Foreskin melanocyte (primary cell): ENCODE measurements at places on chromosomes 12 and 14.

DNA sequence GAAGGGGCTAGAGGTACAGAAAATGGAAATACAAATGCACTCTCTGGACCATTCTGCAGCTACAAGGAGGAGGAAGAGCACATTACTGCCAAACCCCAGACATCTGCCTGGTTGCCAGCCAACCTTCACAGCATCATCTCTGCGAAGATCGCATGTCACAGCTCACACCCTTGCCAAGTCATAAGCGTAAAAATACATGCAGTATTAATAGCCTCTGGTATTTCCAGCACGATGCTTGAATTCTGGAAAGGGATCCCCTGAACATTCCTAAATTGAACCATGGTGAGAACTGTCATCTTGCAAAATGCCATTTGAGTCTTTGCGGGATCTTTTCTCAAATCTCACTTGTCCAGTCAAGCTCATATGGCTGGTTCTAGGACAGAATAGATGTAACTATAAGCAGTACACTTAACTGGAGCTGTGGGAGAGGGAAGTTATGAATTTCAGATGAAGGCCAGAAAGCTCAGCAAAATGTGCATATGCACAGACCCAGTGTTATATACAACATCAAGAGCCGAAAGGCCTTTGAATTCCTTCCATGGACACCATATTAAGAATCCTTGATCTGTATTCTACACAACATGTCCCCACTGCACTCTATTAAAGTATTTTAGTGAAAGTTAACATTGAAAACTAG is 211.6 kb downstream of the DUSP6 start:
- DNase-seq = no peak

GRCh38 chr12:89950421-89950820 is 241.8 kb upstream of the ATP2B1 start:
- DNase-seq = no peak

DNA sequence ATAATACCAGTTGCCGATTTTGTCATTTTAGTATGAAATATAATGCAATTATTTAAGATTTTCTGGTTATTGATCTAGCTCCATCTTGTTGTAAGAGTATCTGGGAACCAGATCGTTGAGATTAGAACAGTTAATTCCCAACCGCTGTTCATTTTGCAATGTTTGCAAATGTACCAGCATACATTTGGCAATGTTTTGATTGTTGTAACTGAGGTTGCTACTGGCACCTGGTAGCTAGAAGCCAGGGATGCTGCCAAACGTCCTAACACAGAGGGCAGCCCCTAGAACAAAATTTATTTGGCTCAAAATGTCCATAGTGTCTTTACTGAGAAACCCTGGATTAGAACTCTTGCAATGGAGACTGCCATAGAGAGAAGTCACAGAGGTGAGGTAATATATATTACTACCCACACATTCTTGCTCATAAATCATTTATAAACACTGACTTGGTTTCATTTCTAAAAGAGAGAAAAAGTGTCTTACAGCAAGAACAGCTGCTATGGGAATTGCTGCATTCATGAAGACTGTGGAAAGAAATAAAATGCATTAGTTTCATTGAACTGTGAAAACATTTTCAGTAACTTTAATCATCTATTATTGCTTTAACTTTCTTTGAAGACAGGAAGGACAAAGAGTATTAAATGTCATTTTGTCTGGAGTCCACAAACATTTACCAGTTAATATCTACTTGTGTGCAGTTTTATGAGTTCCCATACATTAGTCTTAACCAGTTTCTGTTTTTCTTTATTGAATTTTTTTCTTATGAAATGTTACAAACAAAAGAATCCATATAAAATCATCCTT is 46.2 kb downstream of the ABCC9 start:
- DNase-seq = no peak

DNA sequence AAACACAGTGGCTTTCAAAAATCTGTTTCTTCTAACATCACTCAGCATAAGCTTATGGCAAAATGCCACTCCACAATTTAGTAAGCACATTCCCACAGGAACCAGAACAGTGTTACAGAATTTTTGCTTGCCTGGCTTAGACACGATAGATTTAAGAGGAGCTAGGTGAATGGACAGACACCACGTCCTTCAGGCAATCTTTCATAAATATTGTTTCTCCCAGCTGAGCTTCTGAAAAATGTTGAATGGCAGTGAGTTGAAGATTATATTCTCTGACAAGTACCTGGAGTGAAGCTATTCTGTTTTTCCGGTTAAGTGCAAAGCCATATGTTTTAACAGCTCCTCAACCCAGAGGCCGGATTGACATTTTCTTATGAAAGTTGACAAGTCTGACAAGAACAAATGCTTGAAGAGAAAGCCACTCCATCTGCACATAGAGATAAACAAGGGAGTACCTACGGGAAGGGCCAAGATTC is 102.0 kb downstream of the FSCB start:
- no peak for DNase-seq

- DNase-seq = no peak
Observed at GRCh38 chr12:70774055-70774454, 136.8 kb upstream of the PTPRB start.

DNA sequence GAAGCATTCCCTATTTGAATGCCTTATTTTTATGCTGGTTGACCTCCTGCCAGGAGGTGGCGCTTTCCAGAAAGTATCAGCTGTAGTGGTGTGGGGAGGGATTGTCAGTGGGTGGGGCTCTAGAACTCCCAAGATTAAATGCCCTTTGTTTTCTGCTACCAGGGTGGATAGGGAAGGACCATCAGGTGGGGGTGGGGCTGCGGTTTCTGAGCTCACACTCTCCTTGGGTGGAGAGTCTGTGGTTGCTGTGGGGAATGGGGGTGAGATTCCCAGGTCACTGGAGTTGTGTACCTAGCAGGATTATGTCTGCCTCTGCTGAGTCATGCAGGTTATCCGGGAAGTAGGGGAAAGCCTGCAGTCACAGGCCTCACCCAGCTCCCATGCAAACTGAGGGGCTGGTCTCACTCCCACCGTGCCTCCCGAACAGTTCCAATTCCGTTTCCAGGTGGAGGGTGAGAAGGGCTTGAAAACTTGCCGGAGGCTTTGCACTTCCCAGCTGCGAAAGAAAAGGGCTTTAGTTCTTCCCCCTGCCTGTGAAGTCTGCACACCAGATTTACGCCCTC is 68.3 kb downstream of the ALG10B start:
- DNase-seq = no peak

DNA sequence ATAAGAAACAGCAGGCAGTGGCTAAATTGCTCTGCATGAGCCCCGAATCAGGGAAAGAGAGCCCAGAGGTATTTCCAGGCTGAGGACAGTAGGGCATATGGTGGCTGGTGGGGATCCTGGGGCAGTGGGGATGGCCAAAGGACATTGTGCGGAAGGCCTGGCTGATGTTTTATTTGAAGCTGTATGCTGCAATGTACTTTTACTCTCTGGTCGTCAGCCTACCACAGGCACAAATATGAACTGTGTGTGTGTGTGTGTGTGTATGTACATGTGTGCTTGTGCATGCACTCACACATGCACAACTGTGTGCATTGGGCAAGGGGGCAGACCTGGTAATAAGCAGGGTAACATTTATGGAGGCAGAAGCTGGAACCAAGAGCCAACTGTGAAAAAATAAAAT is 74.7 kb upstream of the GZMB start:
- no peak for DNase-seq

- DNase-seq = no peak
Observed at GRCh38 chr12:75184516-75184915, 25.1 kb downstream of the KCNC2 start.

- no peak for DNase-seq
Observed at GRCh38 chr12:107779077-107779831, 4.8 kb downstream of the ASCL4 start.

GRCh38 chr12:48618541-48618940 is 48.7 kb upstream of the LALBA start:
- DNase-seq = peak; percentile 45

DNA sequence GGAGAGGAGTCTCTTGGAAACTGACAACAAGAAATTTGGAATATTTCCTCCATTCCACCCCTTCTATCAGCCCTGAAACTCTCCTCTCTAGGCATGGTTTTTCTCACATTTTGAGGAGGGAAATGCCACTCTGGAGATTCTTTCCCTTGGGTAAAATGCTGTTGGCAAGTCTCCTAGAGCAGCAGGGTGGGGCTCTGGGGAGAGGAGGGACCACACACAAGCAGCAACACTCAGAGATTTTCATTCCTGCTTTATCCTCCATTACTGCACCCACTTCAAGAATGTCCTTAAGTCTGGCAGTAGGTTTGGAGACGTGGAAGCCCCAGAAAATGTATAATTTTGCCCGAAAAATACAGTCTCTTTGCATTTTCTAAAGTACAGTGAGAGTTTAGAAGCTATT is 130.8 kb upstream of the FLRT2 start:
- no peak for DNase-seq

DNA sequence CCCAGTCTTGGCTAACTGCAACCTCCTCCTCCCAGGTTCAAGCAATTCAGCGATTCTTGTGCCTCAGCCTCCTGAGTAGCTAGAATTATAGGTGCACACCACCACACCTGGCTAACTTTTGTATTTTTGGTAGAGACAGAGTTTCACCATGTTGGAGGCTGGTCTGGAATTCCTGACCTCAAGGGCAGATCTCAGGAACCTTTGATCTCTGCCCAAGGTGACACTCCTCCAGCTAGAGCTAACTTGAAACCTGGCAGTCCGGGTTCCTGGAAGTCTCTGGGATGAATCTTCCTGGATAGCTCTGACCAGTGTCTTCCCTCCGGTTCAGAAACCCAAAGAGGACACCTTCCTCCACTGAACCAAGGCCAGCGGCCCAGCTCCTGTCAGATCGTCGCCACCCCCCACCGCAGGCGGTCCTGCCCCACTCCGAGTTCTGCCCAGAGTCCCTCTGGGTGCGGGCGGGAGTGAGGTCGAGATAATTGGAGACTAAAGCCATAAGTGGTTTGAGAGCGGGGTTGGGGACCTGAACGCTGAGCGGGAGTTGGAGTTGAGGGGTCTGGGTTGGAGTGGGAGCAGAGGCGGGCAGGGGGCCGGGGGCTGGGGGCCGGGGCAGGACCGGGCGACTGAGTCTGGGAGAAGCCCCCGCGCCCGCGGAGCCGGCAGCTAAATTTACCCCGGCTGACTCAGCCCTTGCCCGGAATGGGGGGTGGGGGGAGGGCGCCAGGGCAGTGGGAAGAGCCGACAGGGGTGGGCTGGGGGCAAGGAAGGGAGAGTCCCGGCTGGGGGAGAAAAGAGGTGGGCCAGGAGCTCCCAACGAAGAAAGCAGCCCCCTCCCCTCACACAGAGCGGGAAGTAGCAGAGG is 4.7 kb downstream of the DDN start:
- no peak for DNase-seq

DNA sequence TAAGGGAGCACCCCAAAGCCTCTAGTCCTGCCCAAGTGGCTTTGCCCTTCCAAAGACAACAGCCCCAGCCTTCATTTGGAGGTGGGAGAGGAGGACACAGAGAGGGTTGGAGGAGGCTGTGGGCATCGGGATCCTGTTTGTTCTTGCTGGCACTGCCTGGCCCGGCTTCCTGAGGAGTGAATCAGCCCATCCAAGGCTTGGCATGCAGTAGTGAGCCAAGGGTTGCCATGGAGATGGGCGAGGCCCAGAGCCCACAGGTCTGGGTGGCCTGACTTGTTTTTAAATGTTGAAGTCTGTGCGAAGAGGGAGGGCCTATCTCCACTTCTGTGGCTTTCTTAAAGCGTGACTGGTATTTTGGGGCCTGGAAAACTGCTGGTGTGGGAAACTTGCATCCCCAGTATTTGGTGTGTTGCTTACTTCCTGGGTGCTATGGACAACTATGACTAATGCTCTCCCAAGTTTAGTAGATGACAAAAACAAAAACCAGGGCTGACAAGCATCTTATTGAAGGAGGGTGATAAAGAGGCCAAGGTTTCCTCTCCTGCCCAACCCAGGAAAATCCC is 15.8 kb downstream of the CD9 start:
- DNase-seq = peak; percentile 85

DNA sequence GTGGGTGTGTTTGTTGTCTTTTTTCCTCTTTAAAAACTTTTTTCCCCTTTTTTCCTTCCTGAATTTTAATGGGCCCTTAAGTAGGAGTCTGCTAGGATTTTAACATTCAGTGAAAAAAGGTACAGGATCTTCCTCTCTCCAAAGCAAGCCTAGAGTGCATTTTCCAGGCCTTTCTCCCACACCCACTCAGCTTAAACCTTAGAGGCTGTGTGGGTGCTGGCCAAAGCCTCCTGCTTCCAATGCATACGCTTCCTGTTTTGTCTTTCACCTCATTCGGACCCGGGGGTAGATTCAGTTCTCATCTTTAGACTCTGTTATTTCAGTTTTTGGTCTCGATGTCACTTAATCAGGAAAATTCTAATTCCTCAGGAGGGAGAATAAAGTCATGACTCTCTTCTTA is 51.2 kb downstream of the TMEM30B start:
- no peak for DNase-seq

- no peak for DNase-seq
Observed at GRCh38 chr12:15505616-15506015, 183.3 kb downstream of the PTPRO start.

GRCh38 chr14:73180385-73180805 is 44.1 kb downstream of the PSEN1 start:
- peak; percentile 59 for DNase-seq

DNA sequence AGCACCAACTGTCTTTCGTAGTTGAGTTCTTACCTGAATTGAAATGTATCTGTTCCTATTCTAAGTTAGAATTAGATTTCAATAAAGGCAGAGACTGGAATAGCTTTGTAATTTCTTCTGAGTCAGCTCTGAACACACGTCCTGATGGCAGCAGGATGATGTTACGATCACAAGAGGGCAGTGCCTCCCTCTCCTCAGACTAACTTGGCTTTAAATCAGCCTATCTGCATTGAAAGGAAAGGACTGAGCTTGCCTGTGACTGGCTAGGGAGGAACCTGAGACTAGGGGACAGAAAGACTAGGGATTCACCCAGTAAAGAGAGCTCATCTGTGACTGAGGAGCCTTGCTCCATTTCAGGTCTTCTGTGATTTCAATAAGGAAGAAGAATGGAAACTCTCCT is 323.7 kb upstream of the OR4E1 start:
- DNase-seq = no peak

- DNase-seq = no peak
Observed at GRCh38 chr14:99430491-99430890, 50.2 kb downstream of the SETD3 start.

DNA sequence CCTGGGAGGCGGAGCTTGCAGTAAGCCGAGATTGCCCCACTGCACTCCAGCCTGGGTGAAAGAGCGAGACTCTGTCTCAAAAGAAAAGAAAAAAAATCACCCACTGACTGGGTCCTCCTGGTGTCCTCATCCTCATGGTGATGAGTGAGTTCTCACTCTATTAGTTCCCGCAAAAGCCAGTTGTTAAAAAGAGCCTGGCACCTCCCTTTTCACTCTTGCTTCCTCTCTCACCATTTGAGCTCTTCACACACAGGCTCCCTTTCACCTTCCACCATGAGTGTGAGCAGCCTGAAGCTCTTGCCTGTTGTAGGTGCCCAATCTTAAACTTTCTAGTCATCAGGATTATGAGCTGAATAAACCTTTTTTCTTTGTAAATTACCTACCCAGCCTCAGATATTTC is 176.4 kb downstream of the SLC38A4 start:
- DNase-seq = no peak

DNA sequence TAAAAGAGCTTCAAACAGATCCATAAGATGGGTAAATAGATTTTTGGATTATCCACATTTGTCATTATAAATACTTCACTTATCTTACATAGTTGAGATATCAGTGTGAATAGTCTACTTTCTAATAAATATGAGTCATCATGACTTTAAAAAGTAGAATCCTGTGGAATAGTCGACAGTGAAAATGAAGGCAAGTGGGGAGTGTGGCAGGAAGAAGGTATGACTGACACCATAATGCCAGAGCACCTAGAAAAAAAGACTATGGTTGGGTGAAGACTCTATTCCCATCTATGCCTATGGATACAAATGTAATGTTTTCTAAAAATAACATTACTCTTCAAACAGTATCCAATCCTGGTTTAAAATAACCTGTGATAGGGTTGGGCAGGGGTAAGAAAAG is 117.5 kb downstream of the MDGA2 start:
- no peak for DNase-seq

- DNase-seq = no peak
Observed at GRCh38 chr12:111033281-111034082, 113.1 kb upstream of the MYL2 start.
